Stimulated activated CD8-positive, alpha-beta memory T cell treated with anti-CD3 and anti-CD28 coated beads, Interleukin-4, amount 100 ng/mL, for 4 hours (primary cell): ENCODE measurements at places on chromosomes 11 and 22.

- DNase-seq: no peak
Measured at GRCh38 chr11:60947700-60948099, 4.3 kb downstream of the SLC15A3 start.

- DNase-seq: no peak
Measured at GRCh38 chr11:46369458-46370152, 11.9 kb upstream of the MDK start.

GRCh38 chr11:110159476-110159875 lies 66.3 kb downstream of the ZC3H12C start:
- DNase-seq: no peak

DNA sequence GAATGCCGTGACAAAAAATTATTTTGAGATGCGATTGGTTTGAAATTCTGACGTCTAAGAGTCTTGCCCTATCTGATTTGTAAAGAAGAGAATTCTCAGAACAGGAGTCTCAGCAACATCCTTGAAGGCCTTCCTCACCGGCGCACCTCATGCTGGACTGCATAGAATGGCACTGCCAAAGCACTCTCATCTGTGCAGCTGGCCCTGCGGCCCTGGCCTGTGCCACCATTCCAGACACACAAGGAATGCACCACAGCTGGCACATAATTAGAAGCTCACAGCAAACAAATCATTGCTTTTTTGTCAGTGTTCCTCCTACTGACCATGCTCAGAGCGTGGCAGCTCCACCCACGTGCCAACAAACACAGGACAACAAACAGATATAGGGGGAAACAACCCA lies 166.0 kb downstream of the KIRREL3 start:
- no peak for DNase-seq

DNA sequence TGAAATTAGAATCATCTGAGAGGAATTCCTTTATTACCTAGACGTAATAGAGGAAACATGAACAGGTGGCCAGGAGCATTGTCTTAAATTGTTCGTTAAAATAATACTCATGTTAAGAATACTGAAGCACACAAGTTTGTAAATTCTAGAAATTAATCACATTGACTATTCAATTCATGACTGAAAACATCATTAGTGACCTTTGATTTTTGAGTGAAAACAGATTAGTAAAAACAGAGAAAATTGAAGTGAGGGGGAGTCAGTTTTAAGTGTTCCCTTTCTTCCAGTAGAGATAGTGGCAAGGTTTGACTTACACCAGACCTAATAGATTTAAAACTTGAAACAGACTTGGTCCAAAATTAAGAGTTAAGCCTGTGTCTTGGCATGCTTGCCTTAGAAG lies 1.4 kb downstream of the ZFP91 start:
- no peak for DNase-seq

- no peak for DNase-seq
Measured at GRCh38 chr11:79110796-79111195, 330.0 kb downstream of the TENM4 start.
